ENCODE measurements at places on chromosomes 1 and 21.

DNA sequence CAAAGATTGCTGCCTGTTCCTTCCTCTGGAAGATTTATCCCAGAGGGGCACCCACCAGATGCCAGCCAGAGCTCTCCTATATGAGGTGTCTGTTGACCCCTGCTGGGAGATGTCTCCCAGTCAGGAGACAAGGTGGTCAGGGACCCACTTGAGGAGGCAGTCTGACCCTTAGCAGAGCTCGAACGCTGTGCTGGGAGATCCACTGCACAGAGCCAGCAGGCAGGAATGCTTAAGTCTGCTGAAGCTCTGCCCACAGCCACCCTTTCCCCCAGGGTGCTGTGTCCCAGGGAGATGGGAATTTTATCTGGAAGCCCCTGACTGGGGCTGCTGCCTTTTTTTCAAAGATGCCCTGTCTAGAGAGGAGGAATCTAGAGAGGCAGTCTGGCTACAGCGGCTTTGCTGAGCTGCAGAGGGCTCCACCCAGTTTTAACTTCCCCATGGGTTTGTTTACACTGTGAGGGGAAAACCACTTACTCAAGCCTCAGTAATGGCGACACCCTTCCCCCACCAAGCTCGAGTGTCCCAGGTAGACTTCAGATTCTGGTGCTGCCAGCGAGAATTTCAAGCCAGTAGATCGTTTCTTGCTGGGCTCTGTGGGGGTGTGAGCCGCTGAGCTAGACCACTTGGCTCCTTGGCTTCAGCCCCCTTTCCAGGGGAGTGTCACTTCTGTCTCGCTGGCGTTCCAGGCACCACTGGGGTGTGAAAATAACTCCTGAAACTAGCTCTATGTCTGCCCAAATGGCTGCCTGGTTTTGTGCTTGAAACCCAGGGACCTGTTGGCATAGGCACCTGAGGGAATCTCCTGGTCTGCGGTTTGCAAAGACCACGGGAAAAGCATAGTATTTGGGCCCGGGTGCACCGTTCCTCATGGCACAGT is 51.1 kb upstream of the PDC start:
- no peak for DNase-seq

- DNase-seq = no peak
Measured at GRCh38 chr1:97192872-97193572, 471.4 kb downstream of the PTBP2 start.

- DNase-seq = no peak
Measured at GRCh38 chr1:21782349-21782867, 541 bp downstream of the USP48 start.

GRCh38 chr1:5872886-5873285 is 119.3 kb downstream of the NPHP4 start:
- DNase-seq = no peak

GRCh38 chr21:43812139-43812821 is 22.9 kb downstream of the RRP1 start:
- DNase-seq = no peak

DNA sequence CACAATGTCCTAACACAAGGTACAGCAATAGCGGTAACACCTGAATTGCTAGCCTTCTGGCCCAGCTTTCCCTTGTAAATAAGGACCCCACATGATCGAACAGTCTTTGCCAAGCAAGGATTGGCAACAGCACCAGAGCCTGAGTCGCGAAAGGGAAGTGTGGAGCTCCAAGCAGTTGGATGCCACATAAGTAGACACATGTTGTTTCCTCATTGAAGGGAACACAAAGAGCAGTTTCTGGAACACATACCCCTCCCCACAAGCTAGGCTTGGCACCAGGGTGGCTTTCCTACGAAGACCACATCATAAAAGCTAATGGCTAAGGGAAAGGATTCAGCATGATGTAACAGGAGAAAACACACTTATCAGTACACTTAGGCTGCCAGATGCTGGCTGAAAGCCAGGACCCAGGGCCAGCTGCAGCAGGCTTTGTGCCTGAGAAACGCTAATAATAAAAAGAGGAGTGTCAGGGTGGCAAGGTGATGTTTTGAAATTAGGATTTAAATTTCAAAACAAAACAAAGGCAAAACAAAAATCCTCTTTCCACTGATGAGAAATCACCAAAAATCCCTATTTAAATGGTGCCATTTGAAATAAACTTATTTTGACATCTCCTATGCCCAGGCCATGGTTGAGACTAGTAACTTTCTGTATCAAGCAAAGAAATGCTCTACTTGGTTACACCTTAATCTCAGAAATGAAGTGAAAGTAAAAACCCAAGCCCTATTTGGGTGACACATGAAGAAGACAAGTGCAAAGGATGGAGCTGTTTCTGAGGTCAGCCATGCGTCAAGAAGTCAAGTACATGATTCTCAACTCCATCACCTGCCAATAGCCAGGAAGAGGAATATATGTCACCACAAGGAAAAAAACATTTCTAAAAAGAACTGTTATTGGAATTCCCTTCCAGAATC is 11.9 kb upstream of the CPLANE2 start:
- DNase-seq = peak; percentile 52

DNA sequence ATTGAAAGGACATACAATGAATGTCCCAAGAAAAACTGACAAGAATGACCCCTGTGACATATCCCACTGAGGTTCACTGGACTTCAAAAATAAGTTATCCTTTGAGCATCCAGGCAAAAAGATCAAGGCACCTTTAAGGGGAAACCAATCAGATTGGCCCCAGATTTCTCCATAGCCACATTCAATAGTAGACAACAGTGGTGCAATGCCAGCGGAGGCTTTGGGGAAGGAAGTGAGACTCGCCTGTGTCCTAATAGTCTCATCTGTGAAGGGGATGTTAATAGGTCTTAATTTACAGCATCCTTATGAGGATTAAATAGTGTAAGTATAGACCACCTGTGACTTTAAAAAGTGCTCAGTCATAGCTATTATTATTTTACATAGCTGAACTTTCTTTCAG is 21.5 kb downstream of the RPL5 start:
- no peak for DNase-seq

DNA sequence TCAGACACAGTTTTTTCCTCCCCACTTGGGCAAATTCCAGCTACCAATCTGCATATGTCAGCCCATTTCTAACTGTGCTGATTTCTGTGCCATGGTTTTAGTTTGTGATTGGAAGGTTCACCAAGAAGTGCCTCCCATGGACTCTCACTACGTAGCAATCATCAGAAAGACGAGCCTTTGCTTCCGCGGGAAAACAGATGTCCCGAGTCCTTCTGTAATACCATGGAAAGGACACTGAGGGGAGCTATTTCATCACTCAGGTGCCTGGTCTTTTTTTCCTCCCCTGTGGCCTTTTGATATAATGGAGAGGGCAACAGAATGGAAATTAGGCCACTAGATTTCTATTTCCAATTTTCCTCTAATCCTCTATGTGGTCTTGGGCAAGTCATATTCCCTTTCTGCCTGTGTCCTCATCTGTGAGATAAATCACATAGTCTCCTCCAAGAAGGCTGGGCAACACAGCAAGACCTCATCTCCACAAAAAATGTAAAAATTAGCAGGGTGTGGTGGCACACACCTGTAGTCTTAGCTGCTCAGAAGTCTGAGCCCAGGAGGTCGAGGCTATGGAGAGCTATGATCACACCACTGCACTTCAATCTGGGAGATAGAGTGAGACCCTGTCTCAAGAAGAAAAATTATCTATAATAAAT is 24.8 kb downstream of the LEMD1 start:
- DNase-seq = no peak

DNA sequence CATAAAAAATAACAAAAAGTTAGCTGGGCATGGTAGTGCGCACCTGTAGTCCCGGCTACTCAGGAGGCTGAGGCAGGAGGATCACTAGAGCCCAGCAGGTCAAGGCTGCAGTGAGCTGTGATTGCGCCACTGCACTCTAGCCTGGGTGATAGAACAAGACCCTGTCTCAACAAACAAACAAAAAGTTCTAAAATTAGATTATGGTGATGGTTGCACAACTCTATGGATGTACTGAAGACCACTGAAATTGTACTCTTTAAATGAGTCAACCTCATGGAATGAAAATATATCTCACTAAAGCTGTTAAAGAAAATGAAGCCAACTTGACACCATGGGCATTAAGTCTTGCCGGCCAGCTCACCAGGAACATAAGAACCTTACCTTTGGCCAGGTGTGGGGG is 9.1 kb downstream of the MRAP start:
- no peak for DNase-seq

DNA sequence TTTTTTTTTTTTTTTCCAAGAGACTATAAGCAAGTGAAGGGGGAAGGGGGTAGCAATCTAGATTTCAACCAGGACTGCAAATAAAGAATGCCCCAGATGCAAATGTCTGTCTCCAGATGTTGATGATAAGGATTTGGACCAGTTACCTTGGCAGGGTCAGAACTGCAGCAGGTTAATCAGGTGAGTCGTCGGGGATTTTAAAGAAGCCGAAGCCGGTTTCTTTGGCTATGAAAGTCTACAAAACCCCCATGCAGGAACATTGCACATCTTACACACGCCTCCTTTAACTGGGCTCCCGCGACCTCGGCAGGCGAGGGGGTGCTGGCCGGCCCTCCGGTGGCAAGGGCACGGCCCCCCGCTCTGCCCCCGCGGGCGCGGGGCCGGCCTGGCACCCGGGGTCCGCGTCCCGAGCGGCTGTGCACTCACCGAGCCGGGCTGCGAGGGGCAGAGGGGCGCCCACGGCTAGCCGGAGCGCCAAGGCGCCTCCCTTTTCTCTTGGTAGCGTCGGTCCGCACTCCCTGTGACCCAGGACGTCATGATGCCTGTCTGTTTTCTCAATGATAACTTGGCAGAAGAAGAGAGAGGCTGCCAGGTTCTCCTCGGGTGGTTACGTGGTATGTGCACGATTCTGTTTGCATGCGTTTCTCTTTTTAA is 366.3 kb upstream of the ESRRG start:
- DNase-seq = no peak

DNA sequence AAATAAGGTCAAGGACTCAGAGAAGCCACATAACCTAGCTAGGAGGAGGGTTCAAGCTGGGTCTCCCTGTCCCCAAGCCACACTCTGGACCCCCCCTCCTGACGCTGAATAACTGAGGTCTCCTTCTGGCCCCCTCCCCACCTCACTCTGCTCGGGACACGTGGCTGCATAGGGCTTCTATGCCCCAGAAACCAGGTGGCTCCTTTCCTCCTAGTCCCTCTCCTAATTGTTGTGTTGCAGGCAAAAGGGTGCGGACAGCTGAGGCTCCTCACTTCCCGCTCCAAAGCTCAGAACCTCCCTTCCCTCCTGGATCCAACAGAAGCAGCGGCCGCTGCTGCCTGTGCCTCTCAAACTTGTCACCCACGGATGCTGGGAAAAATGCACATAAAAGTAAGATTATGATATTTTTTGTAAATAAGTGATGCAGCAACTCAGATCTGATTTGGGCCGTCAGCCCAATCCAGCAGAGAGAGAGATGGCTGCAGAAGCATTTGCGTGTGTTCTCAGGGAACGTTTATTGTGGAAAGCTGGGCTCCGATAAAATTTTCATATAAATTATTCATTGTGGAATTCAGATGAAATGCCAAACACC is 40.8 kb upstream of the C1orf174 start:
- no peak for DNase-seq

GRCh38 chr1:97384294-97384968 is 536.4 kb downstream of the DPYD start:
- no peak for DNase-seq

DNA sequence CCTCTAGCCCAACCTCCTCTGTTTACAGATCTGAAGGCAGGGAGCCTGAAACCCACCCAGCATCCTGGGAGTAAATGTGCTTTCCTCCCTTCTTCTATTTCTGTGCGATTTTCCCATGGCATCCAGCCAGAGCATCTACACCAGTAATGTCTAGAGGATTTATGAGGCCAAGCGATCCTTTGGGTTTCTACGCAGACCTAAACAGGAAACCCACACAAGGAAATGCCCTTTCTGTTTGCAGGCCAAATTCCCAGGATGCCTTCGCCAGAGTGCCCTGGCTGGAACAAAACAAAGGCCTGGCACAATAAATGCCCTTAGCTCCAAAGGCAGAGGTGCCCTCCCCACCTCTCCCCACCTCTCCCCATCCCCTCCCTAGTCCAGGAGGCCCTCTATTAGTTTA is 110.5 kb upstream of the CDC42BPA start:
- DNase-seq = no peak

GRCh38 chr1:65880611-65881010 is 87.9 kb downstream of the PDE4B start:
- no peak for DNase-seq

DNA sequence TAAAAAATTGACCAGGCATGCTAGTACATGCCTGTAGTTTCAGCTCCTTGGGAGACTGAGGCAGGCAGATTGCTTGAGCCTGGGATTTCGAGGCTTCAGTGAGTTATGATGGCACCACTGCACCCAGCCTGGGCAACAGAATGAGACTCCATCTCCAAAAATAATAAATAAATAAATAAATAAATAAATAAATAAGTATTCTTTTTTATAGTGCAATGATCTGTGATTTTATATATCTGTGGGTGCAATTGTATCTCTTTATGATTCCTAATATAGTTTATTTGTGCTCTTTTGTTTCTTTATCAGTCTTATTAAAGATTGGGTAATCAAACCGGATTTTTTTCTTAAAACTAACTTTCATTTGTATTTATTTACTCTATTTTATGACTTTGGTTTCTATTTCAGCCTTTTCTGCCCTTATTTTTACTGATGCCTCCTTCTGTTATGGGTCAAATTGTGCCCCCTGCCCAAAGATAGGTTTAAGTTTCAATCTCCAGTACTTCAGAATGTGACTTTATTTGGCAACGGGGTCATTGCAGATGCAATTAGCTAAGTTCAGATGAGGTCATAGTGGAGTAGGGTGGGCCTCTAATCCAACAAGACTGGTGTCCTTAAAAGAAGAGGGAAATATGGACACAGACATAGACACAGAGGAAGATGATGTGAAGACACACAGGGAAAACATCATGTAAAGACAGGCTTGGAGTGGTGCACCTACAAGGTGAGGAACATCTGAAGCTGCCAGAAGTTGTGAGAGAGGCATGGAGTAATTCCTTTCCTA is 74.9 kb upstream of the CDC42BPA start:
- DNase-seq = no peak

Data from GM12892 (cell line).